Colonic mucosa (tissue), 4 donors: ENCODE measurements at places on chromosomes 2 and 18.

DNA sequence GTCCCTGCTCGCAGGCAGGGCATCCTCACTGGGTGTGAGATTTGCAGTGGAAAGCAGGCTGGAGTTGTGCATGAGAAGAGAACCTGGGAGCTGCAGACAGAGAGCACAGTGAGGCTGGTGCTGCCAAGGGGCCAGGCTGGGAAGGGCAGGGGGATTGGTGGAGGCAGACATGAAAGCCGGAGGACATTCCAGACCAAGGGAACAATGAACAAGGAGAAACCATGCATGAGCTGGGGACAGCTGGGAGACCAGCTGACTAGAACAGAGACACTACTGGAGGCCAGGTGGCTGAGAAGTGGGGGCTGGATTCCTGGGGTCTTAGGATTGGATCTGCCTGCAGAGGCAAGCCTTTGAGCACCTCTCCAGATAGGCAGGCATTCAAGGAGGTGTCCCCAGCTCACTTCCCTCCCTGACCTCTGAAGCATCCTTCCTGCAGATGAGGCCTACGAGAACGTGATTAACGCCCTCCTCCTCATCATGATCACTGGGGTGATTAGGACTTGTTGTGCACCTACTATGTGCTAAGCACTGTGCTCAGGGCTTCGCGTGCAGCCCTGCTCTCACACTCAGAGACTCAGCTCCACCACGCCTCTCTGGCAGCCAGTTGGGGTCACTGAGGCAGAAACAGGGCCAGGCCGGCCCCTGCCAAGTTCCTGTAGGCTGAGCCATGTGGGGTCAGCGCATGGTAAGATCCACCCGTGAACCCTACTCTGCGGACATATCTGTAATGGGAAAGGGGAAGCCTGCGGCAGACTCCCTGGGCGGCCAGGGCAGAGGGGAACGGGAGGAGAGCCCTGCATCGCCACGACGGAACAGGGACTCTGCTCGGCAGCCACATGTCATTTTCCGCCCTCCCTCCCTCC is 74.8 kb upstream of the SLC66A3 start:
- DNase-seq, result no peak
- no peak overlapping the region for H3K4me3 ChIP-seq
- H3K27me3 ChIP-seq, result no peaks in the 10 kb centered on the region
- no peaks in the 10 kb centered on the region for H3K4me1 ChIP-seq

DNA sequence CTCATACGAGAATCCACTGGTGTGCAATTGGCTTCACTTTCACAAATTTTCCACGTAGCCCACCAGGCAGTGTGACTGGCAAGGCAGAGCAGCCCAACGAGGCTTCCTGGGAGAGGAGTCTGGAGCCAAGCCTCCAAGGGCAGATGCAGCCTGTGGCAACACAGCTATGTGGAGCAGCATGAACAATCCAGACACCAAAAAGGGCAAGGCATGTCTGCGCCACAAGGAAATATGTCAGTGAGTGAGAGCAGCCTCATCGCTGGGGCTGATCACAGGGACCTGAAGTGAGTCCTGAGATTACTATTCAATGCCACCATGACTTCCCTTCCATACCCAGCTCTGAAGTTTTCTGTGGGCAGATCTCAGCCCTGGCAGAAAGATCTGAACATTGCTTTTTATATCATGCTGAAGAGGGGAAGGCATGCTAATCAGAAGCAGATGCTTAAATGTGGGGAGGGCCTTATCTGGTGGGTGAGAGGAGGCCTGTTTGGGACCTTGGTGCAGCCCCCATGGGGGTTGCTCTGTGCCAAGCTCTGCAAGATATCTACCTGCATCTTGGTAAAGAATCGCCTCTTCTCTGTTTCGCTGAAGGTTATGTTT is 40.0 kb upstream of the PUM2 start:
- no peak overlapping the region for H3K27ac ChIP-seq
- DNase-seq, result no peak
- H3K4me1 ChIP-seq, result no peaks in the 10 kb centered on the region
- H3K36me3 ChIP-seq, result no peaks in the 10 kb centered on the region
- no peaks in the 10 kb centered on the region for H3K27me3 ChIP-seq

DNA sequence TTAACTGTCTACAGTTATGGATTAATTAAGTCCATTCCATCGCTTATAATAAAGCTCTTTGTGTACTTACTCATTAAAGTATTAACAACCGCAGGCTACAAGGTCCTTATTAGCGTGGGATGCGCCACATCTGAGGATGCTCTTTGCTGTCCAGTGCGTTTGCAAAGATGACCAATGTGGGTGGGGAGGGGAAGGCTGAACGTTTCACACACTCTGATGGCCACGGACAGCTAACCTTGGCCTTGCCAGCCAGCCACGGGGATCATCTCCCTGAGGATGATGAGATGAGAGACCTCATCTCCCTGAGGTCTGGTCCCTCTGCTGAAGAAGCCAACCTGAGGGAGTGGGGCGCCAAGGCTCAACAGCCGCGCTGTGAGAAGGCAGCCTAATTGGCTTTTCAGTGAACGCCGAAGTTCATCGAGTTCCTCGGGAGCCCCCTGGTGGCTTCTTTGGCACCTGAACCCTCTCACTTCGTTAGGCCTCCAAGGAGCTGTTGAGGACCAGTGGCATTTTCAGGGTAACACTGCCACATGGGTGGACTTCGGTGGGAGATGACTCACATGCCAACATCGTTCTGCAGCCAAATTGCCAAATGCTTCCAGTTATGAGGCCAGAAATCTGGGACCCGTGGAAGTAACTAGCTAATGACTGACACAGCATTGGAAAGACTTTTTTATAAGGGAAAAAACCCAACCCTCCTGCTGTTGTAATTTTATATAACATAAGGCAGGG is 69.3 kb upstream of the SEC11C start:
- peak; percentile 87 for DNase-seq
- H3K36me3 ChIP-seq, result no peaks in the 10 kb centered on the region

- H3K36me3 ChIP-seq, result no peaks in the 10 kb centered on the region
- no peak overlapping the region for H3K4me3 ChIP-seq
- no peaks in the 10 kb centered on the region for H3K27me3 ChIP-seq
- H3K4me1 ChIP-seq, result no peaks in the 10 kb centered on the region
- no peak overlapping the region for H3K27ac ChIP-seq
These were observed 396.0 kb downstream of the ERBB4 start for GRCh38 chr2:212142631-212143030.

GRCh38 chr18:71989616-71990015 is 554.5 kb downstream of the CBLN2 start:
- no peak overlapping the region for H3K4me3 ChIP-seq
- DNase-seq, result no peak
- no peaks in the 10 kb centered on the region for H3K27me3 ChIP-seq
- H3K4me1 ChIP-seq, result no peaks in the 10 kb centered on the region

DNA sequence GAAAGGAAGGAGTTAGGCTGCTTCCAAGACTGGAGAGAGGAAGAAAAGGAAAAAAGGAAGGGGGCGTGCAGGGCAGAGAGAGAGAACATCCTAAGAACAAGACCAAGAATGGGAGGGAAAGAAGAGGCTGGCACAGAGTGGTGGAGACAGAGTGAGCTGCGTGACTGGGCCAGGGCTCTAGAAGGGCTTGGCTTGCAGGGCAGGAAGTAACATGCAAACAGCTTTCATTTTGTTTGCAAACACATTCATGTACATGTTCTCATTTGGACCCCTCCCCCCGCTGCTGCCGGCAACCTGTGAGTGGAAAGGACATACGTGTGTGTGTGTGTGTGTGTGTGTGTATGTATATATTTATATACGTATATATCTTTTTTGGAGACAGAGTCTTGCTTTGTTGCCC is 46.8 kb upstream of the DNMT3A start:
- DNase-seq, result no peak
- no peak overlapping the region for H3K4me3 ChIP-seq
- H3K4me1 ChIP-seq, result no peaks in the 10 kb centered on the region
- no peaks in the 10 kb centered on the region for H3K27me3 ChIP-seq

- H3K4me3 ChIP-seq, result no peak overlapping the region
- no peak for DNase-seq
- no peaks in the 10 kb centered on the region for H3K36me3 ChIP-seq
- peaks cover 91% of the 10 kb centered on the region for H3K27me3 ChIP-seq
- no peak overlapping the region for H3K27ac ChIP-seq
- peaks cover 5% of the 10 kb centered on the region for H3K4me1 ChIP-seq
These were observed 11.2 kb downstream of the POU3F3 start for GRCh38 chr2:104865096-104865470.

DNA sequence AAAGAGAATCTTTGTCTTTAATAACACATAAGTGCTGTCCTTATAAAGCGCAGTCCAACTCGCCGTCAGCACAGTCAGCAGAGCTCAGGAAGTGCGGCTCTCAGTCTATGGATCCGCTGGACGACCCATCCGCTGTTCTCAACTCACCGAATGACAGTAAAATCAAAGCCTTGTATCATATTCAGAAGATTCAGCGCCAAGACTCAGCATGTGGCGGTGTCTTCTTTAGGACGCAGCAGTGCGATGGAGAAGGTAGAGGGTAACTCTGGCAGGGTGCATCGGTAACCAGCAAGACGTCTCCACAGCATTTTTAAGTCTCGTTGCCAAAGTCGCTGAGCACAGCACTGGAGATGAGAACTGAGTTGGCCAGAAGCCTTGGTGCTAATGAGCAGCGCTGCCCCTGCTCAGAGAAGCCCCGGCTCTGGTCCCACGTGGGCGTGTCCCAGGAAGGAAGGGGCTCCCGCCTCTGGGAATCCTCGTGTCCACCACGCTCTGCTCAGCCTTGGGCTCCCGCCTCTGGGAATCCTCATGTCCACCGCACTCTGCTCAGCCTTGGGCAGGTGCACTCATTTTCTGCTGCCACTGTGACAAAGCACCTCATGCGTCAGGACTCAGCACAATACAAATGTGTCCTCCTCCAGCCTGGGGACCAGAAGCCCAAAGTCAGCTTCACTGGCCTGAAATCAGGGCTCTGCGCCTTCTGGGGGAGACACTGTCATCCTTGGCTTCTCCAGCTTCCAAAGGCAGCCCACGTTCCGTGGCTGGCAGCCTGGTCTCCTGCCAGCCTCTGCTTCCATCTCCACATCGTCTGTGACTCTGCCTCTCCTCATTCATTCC is 238.0 kb upstream of the SALL3 start:
- no peak for DNase-seq
- H3K27me3 ChIP-seq, result no peaks in the 10 kb centered on the region
- H3K36me3 ChIP-seq, result no peaks in the 10 kb centered on the region
- no peaks in the 10 kb centered on the region for H3K4me1 ChIP-seq

GRCh38 chr2:36780231-36780839 is 83.8 kb downstream of the VIT start:
- H3K36me3 ChIP-seq, result no peaks in the 10 kb centered on the region
- H3K27ac ChIP-seq, result no peak overlapping the region
- H3K4me1 ChIP-seq, result no peaks in the 10 kb centered on the region
- no peak overlapping the region for H3K4me3 ChIP-seq
- no peaks in the 10 kb centered on the region for H3K27me3 ChIP-seq

- no peak for DNase-seq
- H3K27me3 ChIP-seq, result no peaks in the 10 kb centered on the region
- H3K4me3 ChIP-seq, result no peak overlapping the region
- H3K4me1 ChIP-seq, result no peaks in the 10 kb centered on the region
- H3K27ac ChIP-seq, result no peak overlapping the region
These were observed 314.7 kb upstream of the SPRED2 start for GRCh38 chr2:65746931-65747675.

GRCh38 chr2:224670203-224670602 is 46.0 kb downstream of the CCDC195 start:
- H3K4me1 ChIP-seq, result no peaks in the 10 kb centered on the region
- H3K36me3 ChIP-seq, result no peaks in the 10 kb centered on the region
- no peaks in the 10 kb centered on the region for H3K27me3 ChIP-seq
- no peak for DNase-seq
- H3K4me3 ChIP-seq, result no peak overlapping the region

DNA sequence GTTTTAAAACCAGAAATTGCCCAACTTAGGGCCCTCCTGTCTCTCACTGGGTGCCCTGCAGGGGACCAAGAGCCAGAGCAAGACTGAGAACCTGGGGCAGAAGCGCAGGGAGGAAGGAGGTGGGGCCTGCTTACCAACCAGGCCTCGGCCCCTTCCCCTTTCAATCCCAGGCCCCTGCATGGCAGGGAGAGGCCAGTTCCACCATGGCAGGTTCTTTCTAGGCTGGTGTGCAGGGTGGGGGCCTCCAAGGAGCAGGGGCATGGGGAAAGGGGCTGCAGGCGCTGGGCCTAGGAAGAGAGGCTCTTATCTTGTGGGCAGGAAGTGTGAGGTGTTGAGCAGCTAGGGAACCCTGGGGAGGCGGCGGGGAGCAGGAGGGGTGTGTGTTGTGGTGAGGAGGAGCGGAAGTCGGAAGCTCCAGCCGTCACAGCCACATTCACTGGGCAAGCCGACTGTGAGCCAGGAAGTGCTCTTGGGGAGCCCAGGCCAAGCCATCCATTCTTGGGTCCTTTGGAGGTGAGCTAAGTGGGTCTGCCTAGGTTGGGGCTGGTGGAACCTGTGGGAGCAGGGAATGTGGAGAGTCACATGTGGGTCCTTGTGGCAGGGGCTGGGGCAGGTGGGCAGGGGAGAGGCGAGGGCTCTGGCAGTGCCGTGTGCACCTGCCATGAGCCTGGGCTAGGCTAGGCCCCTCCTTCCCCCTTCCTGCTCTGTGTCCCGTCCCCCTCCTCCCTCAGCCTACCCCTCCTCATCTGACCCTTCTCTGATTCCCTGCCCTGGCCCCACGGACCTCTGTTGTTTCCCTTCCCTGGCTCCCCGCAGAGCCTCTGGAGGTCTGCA is at the start of gene PSD4:
TSS of gene PSD4 (plus strand) at position 430 of the 834 bp plus-strand sequence. CDS start 8,486 bp downstream, outside the sequence.
- H3K4me3 ChIP-seq, result peak within 1 kb of the TSS; percentile 27
- no peaks in the 10 kb centered on the region for H3K4me1 ChIP-seq
- no peaks in the 10 kb centered on the region for H3K27me3 ChIP-seq
- peak within 1 kb of the TSS; percentile 47 for H3K27ac ChIP-seq
- no peaks in the 10 kb centered on the region for H3K36me3 ChIP-seq

DNA sequence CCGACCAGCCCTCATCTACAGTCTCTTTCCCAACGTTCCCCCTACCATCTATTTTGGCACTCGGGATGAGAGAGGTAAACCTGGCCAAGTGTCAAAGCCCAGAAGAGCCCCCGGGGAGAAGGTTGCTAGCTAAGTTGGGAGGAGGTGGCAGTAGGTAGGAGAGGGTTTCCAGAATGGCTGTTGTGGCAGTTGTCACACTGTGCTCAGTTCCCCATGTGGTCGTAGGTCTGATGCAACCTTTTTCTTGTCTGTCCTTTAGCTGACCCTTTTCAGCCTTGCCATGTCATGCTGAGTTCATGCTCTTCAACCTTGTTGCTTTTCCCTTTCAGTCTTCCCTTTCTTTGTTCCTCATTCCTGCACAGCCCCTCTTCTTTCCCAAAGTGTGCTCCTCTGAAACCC is 34.5 kb downstream of the TTLL4 start:
- no peak overlapping the region for H3K27ac ChIP-seq
- DNase-seq, result no peak
- H3K36me3 ChIP-seq, result no peaks in the 10 kb centered on the region
- H3K27me3 ChIP-seq, result no peaks in the 10 kb centered on the region
- H3K4me3 ChIP-seq, result no peak overlapping the region
- no peaks in the 10 kb centered on the region for H3K4me1 ChIP-seq

GRCh38 chr2:239184179-239184578 is 216.6 kb downstream of the HDAC4 start:
- no peaks in the 10 kb centered on the region for H3K36me3 ChIP-seq
